Amniotic stem cell (primary cell): ENCODE measurements at places on chromosomes 4 and X.

DNA sequence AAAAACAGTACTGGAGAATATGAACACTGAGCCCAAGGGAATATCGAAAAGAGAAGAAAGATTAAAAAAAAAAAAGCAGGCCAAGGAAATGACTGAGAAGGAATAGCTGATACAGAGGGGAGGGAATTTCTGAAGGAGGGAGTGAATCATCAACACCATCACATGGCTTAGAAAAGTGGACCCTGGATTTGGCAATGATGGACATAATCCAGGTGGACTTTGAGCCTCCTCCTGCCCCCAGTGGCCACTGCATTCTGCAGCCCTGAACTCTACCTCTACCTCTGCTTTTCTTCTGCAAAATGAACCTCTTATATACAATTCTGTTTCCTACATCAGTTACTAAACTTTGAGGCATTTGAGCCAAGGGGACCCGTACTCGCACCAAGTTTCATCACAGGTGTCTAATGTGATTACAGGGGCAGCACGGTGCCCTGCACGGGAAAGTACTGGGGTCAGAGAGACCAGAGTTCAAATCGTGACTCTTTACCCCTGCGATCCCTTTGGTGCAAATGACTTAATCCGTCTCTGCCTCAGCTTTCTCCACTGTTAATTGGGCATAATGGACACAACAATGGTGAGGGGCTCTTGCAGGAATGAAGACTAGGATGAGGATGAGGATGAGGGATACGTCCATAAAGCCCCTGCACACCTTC, 1.1 kb downstream of the OCIAD2 start:
- DNase-seq, result no peak

- peak; percentile 29 for DNase-seq
These were observed at the start of gene C4orf51 for GRCh38 chr4:145679991-145680455. TSS of gene C4orf51 (plus strand) at chr4:145680146. CDS start at chr4:145680204, 58 bp downstream.

DNA sequence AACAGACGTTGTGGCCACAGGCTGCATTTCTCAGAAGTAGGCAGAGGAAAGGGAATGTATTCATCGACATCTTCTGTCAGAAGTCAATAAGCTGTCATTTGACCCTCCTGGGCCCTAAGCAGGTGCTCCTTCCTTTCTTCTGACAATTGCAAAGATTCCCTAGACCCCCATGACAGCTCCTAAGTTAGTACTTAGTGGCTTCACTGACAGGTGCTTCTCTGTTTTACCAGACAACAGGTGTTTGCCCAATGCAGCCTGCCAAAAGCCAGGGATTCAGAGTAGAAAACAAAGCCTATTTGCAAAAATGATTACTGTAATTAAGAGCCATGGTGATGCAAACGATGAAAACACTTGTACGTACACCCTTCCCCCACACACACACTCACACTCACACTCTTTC, 7.5 kb upstream of the FGF5 start:
- DNase-seq, result no peak

DNA sequence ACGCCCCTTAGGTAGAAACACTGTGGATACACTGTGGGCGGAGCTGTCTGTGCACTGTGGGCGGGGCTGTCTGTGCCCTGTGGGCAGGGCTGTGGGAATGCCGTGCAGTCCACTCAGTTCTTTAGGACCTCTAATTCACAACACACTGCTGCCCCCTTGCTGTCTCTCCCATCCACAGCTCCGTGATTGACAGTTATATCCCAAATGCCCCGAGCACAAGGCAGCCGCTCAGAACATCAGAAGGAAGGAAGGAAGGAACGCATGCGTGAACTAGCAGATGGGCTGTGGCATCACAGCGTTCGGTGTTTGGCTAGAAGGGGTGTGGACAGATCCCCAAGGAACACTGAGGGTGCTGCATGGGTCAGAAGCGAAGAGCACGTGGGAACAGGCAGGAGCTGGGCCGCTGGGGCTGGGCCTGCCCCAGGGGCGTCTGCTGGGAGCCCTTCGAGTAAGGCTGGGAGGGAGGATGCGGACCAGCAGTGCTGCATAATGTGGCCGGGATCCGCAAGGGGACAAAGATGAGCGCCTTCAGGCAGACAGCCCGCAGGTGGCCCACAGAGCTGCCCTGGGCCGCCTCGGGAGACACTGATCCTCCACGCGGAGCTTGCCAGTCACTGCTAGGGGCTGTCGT, 29.8 kb downstream of the ACOX3 start:
- no peak for DNase-seq

- peak; percentile 24 for DNase-seq
These were observed 1.8 kb downstream of the RAP2C start for GRCh38 chrX:132217203-132218073.

DNA sequence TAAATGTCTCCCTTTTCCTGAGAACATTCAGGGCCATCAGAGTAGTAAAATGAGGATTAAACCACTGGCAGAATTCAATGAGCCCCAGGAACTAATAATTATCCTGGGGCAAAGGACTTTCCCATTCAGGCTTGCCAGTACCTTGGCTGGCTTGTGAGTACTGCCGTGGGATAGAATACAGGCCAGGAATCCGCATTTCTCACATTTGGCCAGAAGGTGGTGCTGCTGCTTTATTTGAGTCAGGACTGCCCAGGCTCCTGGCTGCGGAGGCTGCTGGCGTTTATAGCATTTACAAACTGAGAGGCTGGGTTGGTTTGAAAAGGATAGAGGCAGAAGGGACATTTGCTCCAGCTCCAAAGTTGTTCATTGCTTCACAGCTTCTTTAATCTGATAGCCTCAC, 91.4 kb downstream of the RTL9 start:
- peak; percentile 47 for DNase-seq

DNA sequence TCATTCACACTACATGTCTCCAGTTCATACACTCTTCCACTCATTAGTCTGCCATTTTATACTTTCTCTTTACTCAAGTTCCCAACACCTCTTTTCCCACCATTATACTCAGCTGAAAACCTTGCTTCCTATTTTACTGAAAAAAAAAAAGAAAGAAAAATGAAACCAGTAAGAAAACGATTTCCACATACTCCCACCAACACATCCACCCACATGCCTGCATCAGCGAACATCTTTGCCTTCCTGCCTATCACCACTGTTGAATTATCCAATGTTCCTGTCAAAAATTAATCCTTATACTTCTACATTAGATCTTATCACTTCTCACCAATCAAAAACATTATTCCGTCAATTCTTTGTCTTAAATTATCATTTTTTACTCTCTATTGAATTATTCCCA, 188.1 kb upstream of the FAM241A start:
- no peak for DNase-seq

GRCh38 chrX:123625477-123625876, 107.4 kb downstream of the THOC2 start:
- no peak for DNase-seq

- DNase-seq, result no peak
These were observed 226.1 kb upstream of the F9 start for GRCh38 chrX:139304471-139304870.

DNA sequence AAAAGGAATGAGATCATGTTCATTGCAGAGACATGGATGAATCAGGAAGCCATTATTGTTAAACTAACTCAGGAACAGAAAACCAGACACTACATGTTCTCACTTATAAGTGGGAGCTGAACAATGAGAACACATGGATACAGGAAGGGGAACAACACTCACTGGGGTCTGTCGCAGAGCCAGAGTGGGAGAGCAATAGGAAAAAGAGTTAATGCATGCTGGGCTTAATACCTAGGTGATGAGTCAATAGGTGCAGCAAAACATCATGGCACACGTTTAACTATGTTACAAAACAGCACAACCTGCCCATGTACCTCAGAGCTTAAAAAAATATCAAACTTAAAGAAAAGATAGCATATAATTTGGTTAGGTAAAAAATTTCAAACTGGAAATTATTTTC, 281.4 kb downstream of the PABPC4L start:
- DNase-seq, result no peak

DNA sequence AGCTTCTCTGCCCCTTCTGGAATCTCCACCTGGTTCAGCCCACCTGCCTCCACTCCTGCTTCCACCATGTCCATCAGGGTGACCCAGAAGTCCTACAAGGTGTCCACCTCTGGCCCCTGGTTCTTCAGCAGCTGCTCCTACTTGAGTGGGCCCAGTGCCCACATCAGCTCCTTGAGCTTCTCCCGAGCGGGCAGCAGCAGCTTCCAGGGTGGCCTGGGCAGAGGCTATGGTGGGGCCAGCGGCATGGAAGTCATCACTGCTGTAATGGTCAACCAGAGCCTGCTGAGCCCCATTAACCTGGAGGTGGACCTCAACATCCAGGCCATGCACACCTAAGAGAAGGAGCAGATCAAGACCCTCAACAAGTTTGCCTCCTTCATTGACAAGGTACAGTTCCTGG, 74.4 kb upstream of the ZXDA start:
- no peak for DNase-seq

- no peak for DNase-seq
These were observed 197.1 kb upstream of the PDE5A start for GRCh38 chr4:119825696-119826095.

DNA sequence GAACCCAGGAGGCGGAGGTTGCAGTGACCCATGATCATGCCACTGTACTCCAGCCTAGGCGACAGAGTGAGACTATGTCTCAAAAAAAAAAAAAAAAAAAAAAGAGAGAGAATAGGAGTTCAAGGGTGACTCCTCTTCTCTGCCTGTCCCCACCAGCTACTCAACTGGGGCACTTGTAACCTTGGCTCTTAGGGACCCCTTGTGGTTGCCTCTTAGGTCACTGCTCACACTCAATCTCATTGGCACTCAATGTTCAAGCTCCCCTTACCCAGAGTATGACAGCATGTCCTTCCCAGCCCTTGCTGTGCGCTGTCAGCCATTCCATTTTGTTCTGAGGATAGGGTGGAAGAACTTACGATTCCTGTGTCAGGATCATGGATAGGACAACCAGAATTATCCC, 82.4 kb upstream of the BEND4 start:
- no peak for DNase-seq
